T-helper 1 cell (primary cell): ENCODE measurements at places on chromosomes 4 and X.

DNA sequence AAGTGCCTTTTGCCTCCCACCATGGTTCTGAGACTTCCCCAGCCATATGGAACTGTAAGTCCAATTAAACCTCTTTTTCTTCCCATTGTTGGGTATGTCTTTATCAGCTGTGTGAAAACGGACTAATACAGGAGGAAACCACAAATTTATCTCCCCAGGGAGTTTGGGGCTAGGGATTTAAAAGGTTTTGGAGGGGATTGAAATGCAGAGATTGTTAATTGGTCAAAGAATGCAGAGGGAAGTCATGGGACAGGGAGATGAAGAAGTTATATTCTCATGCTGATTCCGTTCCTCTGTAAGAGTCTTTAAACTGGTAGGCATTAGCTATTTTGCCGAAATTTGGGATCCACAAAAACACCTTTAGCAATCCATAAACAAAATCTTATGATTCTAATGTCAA, 57.9 kb downstream of the TKTL2 start:
- no peak for DNase-seq

GRCh38 chr4:146592019-146592418, 46.7 kb upstream of the POU4F2 start:
- no peak for DNase-seq

DNA sequence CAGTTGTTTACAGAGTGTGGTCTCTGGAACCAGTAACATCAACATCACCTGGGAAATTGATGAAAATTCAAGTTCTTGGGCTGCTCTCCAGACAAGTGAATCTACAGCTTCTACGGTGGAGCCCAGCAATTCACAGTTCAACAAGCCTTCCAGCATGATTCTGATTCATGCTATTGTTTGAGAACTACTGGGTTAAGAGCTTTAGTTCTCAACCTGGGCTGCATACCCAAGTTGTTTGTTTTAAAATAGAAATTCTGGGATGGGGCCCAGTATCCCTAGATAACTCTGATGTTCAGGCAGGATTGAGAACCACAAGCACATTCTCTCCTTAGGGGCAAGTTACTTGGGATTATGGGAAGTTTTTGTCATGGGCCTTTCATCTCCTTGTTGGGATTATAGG, 37.9 kb upstream of the PGK1 start:
- no peak for DNase-seq

DNA sequence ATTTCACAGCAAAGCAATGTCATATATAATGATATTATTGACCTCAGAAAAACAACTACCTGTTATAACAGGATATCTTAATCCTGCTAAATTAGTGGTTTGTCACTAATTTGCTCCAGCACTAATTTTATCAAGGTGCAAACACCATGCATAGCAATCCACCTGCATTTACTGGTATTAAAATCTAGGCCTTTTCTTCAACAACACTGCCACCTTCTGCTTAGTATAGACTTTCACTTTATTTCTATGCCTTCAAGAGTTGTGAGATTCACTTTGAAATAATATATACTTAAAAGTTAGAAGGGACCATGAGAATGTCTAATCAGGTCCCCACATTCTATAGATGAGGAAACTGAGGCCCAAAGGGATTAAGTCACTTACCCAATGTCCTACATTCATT, 82.1 kb upstream of the IQCM start:
- no peak for DNase-seq

GRCh38 chr4:104756837-104757236, 262.1 kb upstream of the CXXC4 start:
- no peak for DNase-seq

GRCh38 chr4:40311811-40312346, 23.3 kb upstream of the CHRNA9 start:
- no peak for DNase-seq

GRCh38 chr4:153655928-153656327, 28.2 kb upstream of the TLR2 start:
- no peak for DNase-seq

DNA sequence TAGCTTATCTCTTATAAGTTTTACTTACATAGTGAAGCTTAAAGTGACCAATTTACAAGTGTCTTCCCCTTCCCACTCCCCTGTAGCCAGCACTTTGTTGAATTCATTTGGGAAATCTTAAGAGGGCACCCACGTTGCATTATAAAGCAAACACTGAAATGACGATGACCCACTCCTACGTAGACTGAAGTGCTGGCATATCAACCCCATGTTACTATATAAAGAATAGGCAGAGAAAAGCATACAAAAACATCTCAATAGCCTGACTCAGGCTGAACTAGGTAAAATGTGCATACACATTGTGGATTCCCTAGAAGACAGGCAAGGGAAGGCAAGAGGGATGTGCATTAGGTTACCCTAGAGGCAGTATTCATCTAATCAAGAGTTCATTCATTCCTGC, 313.4 kb downstream of the TENM3 start:
- DNase-seq = no peak

- no peak for DNase-seq
Observed at GRCh38 chr4:119057417-119057816, 78.2 kb upstream of the MYOZ2 start.

- DNase-seq = no peak
Observed at GRCh38 chr4:163482190-163482589, 8.6 kb upstream of the TKTL2 start.

DNA sequence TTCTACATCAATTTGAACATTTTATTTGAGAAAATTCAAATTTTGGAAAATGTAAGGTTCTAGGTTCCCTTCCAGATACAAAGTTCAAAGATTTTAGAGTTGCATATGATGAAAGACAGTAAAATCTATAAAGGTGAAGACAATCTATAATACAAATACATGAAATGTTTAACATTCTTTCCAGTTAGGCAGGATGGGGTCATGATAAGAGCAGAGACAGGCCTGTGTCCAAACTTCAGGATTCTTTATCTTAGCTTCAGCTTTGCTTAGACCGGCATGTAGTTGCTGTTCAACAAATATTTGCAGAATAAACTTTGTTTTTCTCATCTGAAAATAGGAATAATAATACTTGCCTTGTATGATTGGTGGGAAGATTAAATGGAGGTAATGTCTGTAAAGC, 4.5 kb upstream of the RPS6KA3 start:
- DNase-seq = no peak

- DNase-seq = no peak
Observed at GRCh38 chr4:121698236-121698671, 1.5 kb upstream of the ANXA5 start.

DNA sequence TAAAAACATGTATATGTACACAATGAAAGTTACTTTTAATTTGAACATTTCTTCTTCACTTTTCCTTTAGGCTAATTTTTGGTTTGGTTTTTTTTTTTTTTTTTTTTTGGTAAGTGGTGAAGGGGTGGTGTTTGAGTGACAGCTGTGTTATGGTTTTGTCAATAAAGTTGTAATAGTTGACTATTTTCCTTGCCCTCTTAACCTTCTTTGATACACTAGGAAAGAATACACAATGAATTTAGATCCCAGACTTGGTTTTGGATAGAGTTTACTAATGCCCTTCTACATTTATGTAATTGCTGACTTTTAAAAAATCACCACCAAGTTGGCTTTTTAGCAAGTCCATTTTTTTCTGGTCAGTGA, 38.1 kb upstream of the MSMO1 start:
- no peak for DNase-seq

DNA sequence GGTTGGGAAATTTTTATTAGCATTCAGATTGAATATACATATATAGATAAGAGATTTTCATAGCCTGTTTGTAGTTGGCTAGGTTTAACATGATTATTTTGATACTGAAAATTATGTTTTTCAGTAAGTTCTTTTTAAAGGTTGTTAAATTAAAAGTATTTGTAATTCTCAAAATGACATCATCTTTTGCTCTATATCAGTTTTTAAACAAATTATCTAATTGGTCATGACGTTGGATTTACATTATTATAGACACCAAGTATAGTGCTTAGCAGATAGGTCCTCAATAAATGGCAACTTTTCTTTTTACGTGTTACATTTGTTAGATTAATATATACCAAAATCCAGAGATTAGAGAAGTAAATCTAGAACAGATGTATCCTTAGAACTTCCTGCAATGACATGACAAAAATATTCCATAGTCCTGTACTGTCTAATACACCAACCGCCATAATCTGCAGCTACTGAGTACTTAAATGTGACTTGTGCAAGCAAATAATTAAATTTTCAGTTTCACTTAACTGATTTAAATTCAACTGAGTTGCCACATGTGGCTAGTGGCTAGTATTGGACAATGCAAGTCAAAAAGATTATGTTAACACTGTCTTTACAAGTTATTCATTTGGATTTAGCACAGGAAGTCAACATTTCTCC, 1613.1 kb upstream of the TENM3 start:
- no peak for DNase-seq

DNA sequence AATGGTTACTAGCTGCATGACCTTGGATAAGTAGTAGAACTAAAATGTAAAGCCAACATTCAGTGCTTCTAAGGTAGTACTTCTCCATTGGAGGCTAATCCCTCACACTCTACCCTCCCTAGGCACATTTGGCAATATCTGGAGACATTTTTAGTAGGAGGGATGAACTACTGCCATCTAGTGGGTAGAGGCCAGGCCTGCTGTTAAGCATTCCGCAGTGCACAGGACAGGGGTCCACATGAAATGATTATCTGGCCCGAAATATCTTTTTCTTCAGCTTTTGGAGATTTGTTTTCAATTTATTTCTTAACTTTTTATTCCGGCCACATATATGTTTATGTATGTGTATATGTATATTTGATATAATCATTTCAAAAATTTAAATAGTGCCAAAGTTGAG, 36.0 kb upstream of the SPANXC start:
- peak; percentile 1 for DNase-seq

DNA sequence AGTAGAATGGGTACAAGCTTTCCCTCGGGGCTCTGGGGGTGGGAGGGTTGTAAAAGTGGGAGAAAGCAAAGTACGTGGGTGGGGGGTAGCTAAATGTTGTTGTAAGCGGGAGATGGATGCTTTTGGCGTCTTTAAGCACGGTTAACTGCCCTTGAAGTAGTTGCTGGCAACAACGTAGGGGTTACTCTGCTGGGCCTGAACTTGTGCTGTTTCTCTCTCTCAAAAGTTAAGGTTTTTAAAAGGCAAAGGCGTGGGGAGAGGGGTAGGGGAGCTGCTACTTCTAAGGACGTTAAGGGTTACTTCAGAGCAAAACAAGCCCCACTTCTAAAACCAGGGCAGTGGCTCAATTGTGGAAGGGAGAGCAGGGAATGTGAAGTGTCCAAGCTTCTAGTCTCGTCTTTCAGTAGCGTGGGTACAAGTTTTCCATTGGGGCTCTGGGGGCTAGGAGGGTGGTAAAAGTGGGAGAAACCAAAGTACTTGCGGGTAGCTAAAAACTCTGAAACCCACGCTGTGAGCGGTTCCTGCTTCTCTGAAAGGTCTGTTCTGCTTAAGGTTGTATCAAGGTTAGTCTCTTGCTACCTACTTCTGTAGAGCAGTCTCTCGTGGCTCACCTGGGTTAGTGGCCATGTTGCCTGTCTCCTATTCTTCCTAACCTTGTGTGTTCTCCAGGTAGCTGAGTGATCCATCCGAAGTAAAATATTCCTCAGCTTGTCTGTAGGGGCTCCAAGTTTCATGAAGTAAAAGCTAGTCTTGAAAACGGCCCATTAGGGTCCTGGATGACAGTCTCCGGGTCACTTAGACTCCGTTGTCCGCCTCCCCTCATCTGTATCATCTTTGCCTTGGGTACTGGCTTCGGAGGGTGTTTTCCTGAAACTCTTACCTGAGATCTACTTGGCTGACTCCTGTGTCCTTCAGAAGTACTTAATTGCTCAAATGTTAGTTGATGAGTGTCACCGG, 1.7 kb upstream of the WDR1 start:
- DNase-seq = peak; percentile 43

DNA sequence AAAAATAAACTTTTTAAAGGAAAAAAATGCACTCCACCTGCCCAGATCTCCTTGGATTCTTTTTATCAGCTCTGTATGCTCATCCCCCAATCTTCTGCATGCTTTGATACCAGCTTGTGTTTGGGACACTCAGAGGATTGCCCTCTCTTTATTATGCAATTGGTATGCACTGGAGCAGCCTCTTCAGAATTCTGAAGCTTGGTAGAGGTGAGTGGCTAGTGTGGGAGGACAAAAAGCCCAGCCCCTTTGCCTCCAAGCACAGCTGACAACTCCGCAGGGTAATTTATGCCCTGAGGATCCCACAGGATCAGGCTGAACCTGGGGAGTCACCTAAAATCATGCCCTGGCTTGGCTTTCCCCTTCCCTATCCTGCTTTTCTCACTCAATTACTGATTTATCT, 16.7 kb downstream of the IL21 start:
- DNase-seq = no peak

- DNase-seq = no peak
Observed at GRCh38 chrX:71941145-71941544, 30.5 kb downstream of the NHSL2 start.

DNA sequence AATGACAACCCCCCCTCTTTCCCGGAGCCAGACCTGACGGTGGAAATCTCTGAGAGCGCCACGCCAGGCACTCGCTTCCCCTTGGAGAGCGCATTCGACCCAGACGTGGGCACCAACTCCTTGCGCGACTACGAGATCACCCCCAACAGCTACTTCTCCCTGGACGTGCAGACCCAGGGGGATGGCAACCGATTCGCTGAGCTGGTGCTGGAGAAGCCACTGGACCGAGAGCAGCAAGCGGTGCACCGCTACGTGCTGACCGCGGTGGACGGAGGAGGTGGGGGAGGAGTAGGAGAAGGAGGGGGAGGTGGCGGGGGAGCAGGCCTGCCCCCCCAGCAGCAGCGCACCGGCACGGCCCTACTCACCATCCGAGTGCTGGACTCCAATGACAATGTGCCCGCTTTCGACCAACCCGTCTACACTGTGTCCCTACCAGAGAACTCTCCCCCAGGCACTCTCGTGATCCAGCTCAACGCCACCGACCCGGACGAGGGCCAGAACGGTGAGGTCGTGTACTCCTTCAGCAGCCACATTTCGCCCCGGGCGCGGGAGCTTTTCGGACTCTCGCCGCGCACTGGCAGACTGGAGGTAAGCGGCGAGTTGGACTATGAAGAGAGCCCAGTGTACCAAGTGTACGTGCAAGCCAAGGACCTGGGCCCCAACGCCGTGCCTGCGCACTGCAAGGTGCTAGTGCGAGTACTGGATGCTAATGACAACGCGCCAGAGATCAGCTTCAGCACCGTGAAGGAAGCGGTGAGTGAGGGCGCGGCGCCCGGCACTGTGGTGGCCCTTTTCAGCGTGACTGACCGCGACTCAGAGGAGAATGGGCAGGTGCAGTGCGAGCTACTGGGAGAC, 1.6 kb downstream of the PCDH10 start:
- DNase-seq = no peak

GRCh38 chrX:9997041-9997440, 29.9 kb downstream of the CLDN34 start:
- DNase-seq = no peak
